ENCODE measurements at places on chromosomes 1 and 21.

- no peak for DNase-seq
Observed at GRCh38 chr1:57218487-57219079, 205.3 kb downstream of the DAB1 start.

DNA sequence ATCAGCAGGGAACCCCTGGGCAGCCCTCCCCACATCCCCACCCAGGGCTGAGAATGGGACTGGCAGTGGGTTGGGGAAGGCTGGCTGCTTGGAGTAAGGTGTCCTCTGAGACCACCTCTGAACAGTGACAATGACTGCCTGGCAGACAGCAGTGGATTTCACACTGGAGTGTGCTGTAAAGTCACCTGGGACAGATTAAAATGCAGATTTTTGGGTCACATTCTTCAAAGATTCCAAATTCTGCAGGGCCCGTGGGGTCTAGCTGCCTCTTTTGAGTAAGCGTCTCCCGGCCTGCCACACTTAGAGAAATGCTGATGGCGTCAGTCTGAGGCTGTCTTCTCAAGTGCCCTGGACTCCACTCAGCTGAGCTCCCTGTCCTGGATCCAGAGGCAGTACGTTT lies 164.5 kb downstream of the GRIK3 start:
- DNase-seq, result no peak

GRCh38 chr1:23598424-23598823 lies 39.1 kb upstream of the ID3 start:
- DNase-seq, result peak; percentile 33

DNA sequence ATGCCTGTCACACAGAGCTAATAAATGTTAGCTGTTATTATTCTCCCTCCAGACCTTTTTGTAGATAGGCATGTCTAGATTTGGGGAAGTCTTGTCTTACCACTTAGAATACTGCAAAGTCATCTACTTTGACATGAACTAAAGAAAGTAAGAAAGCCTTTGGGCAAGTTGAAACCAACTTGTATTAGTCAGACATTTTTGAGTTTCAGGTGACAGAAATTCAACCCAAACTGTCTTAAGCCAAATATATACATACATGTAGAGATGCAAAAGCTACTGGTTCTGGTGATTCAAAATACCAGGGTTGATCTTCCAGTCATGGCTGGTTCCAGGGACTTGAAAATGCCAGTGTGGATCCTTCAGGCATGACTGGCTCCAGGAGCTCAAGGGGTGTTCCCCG lies 276.8 kb upstream of the TMEM51 start:
- DNase-seq, result no peak
